CD4-positive, alpha-beta T cell treated with Interleukin-17A for 1 hour (primary cell): ENCODE measurements at places on chromosomes 13 and 19.

GRCh38 chr13:32178763-32179162, 136.4 kb downstream of the ZAR1L start:
- no peak for DNase-seq

DNA sequence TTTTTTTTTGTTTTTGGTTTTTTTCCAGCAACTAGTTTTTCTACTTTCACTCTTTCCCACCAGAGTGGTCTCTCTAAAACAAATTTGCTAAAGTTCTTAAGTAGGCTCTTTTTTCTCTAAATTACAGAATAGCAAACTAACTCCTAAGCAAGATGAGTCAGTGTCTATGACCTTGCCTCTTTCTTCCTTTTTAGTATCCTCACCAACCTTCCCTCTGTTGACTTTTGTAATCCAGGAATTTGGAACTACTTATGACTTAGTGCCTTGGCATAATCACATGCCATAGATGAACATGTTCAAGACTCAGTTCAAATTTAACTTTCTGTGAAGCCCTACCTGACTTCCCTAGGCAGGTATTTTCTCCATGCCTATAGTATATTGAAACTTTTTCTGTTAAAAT, 32.3 kb upstream of the AKAP11 start:
- no peak for DNase-seq

GRCh38 chr19:50189331-50189730, 14.1 kb upstream of the MYH14 start:
- DNase-seq: no peak

GRCh38 chr13:30615866-30616541, 1.7 kb upstream of the USPL1 start:
- peak; percentile 58 for DNase-seq

GRCh38 chr19:21922276-21922675, 86.3 kb upstream of the ZNF43 start:
- no peak for DNase-seq

- DNase-seq: no peak
Measured at GRCh38 chr19:5907241-5907640, 2.6 kb downstream of the VMAC start.

- DNase-seq: no peak
Measured at GRCh38 chr19:47414469-47414868, 4.9 kb downstream of the MEIS3 start.

GRCh38 chr13:25218019-25218418, 45.9 kb upstream of the AMER2 start:
- no peak for DNase-seq

DNA sequence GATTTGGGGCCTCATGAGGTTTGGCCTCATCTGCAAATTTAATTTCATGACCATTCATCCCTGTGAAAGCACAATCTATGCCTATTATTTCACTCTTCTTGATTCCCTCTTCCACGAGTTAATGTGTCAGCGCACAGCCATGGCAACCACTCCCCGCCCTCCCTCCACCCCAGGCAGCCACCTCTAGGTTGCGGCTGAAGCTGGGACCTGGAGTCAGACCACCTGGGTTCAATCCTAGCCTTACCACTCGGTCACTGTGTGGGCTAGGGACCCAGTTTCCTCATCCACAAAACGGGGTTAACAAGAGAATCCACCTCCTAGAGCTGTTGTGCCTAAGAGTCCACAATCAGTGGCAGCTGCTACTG, 9.8 kb downstream of the CHST8 start:
- no peak for DNase-seq

GRCh38 chr13:71979616-71980015, 112.6 kb upstream of the DACH1 start:
- DNase-seq: no peak

GRCh38 chr13:54018485-54018884, 989.9 kb downstream of the OLFM4 start:
- DNase-seq: no peak

DNA sequence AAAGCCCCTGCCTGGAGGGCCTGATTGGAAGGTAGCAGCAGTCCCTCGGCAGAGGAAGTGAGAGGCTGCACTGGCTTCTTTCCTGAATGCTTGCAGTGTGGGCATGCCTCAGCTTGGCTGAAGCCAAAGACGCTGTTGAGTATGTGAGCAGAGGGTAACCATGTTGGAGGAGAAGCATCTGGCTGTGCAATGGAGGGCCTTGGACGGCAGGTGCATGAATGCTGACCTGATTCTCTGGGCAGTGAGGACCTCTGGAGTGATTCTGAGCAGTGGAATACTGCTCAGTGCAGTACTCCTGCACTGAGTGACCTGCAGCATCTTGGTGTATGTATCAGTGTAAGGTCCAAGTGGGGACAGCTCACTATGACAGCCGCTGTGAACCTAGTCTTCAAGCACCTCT, 46.9 kb downstream of the SOX1 start:
- no peak for DNase-seq

- DNase-seq: no peak
Measured at GRCh38 chr13:98301721-98302120, 124.7 kb upstream of the RNF113B start.

DNA sequence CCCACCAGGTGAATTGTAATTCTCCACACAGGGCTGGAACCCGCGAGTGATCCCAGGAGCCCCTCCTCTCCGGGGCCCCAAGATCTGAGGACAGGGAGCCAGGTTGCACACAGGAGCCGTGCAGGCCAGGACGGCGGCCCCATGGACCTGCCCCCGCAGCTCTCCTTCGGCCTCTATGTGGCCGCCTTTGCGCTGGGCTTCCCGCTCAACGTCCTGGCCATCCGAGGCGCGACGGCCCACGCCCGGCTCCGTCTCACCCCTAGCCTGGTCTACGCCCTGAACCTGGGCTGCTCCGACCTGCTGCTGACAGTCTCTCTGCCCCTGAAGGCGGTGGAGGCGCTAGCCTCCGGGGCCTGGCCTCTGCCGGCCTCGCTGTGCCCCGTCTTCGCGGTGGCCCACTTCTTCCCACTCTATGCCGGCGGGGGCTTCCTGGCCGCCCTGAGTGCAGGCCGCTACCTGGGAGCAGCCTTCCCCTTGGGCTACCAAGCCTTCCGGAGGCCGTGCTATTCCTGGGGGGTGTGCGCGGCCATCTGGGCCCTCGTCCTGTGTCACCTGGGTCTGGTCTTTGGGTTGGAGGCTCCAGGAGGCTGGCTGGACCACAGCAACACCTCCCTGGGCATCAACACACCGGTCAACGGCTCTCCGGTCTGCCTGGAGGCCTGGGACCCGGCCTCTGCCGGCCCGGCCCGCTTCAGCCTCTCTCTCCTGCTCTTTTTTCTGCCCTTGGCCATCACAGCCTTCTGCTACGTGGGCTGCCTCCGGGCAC, 3.9 kb downstream of the FFAR1 start:
- no peak for DNase-seq

GRCh38 chr13:112998521-112999280, 29.7 kb downstream of the MCF2L start:
- no peak for DNase-seq

GRCh38 chr13:22461854-22462490, 718.8 kb upstream of the SGCG start:
- DNase-seq: no peak

DNA sequence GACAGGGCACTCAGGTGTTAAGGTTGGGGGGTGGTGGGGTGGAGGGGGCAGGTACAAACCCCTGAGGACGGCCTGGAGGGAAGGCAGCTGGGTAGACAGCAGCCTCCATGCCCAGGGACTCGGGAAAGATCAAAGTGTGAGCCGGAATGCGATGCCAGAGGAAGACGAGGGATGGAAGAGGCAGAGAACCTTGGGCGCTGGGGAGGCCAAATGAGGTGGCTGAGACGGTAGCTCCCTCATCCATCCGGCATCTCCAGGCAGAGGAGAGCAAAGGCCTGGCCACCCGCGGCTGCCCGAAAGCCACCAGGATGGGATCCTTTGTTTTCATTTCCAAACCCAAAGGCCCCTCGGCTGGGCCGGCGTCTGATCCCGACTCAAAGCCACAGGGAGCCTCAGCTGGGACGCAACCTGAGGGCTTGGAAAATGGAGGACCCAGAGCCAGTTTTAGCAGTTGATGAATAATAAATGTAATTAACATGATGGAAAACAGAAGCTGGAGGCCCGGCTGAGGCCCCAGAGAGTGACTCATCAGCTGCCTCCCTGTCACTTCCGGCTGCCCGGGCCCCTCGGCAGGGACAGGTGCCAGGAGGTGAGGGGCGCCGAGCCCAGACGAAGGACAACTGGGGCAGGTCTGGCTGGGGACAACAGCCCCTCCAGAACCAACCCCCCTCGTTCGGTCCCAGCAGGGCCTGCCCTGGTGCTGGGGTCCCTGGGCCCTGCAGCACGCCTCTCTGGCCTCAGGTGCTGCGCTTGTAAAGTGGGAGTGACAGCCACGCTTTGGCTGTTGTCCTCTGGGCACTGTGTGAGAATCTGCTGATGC, 61.6 kb downstream of the CEBPG start:
- DNase-seq: no peak

GRCh38 chr13:25118378-25118905, 22.5 kb downstream of the PABPC3 start:
- no peak for DNase-seq

DNA sequence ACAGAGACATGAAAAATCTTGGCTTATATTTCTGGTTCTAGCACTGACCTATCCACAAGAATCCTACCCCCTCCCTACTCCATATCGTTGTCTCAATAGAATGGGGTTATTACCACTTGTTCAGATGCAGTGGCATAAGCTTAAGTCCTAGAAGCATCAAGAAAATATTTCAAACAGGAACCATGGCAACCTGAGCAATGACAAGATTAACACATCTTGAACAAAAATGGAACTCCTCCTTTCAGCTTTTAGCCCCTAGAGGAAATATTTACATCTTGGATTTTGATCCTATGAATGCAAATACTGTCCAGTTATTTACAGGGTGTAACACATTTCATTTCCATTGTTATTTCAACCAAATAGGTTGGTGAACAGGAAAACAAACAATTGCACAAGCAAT, 46.1 kb upstream of the TSC22D1 start:
- DNase-seq: no peak

DNA sequence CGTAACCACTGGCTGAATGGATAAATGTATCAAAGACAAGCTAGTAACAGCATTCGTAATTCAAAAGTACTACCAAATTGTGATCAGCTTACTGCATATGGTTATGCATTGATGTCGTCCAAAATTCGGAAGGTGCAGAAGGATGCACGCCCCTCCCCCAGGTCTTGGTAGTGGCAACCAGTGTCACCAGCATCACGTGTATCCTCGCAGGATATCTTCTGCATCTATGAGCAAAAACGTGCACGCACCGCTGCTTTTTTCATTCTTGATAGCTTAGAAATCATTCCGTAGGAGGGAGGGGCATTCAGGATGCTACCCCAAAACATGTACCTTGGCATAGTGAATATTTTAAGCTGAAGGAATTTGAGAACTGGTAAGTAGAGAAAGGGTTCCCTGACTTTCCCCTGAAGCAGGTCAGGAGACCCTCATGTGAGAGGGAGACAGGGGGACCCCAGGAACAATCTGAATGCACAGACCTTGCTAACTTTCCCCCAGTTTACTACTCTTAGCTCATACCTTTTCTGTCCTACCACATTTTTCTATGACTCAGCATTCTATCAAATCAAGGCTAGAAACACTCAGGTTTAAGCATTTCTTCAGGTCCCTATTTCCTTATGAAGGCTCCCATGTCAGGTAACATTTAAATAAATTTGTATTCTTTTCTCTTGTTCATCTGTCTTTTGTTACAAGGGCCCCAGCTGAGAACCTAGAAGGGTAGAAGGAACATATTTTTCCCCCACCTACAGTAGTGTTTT, 61.2 kb upstream of the TM9SF2 start:
- no peak for DNase-seq

- DNase-seq: no peak
Measured at GRCh38 chr13:85508683-85509329, 290.4 kb downstream of the SLITRK6 start.

DNA sequence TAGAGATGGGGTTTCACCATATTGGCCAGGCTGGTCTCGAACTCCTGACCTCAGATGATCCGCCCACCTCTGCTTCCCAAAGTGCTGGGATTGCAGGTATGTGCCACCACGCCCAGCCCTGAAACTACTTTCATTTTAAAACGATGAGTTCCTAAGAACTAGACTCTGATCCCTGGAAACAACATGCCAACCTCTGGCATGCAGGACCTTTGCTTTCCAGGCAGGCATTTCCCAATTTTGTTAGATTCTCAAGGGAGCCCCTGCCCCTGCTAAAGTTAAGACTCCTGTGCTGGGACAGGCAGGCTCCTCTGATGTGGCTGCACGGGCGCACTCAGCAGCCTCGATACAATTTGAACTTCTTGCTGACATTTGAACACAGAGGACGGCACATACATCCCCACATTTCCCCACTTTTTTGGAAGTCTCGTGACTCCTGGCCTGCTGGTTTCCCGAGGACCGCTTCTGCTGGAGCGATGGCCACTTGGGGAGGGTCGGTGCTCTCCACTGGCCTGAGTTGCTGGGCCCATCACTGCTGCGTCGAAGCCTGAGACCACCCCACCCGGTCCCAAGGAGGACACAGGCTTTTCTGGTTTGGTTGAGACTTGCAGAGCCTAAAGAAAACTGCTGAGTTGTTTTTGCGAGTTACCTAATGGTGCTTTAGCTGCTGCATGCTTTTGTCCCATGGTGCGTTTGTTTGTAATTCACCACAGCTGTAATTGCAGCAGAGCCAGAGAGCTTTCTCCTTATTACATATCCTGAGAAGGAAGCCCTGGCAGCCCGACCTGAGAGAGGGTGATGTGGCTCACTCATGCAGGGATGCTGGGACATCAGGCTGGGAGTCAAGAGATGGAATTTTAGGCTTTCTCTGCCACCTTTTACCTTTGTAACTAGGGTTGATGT, 8.2 kb downstream of the ATP11A start:
- no peak for DNase-seq
